Endothelial cell of umbilical vein (primary cell): ENCODE measurements at places on chromosomes 12 and 14. TPM values are rescaled to one million over a fixed set of nuclear protein-coding genes. Genes with fewer than 3 reads are reported as not detected.

DNA sequence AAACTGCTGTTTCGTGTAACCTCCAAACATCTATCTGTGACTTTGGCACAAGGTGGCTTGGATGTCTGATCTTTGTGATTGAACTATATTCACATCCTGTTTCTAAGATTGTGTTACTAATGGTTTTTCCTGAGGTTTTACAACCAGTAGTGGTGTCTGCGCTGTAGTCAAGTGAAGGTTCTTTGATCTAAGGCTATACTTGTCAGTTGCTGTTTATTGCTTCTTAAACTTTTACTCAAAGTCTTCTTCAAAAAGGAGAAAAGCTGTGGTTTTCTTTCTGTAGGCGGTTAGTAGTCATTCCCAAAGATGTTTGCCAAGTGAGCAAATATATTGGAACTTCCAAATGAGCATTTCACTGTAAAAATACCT is 12.3 kb upstream of the CALM1 start:
- no peaks in the 10 kb centered on the region for H3K36me3 ChIP-seq
- H3K27me3 ChIP-seq = no peaks in the 10 kb centered on the region
- no peak overlapping the region for H3K4me3 ChIP-seq
- H3K4me1 ChIP-seq = peaks cover 17% of the 10 kb centered on the region
- peak overlapping the region; percentile 97 for H3K27ac ChIP-seq
- DNase-seq = no peak

KRT82 gene
- total RNA-seq = not detected in 2 replicates

GRCh38 chr12:106085213-106085612 is 53.5 kb downstream of the NUAK1 start:
- no peaks in the 10 kb centered on the region for H3K27me3 ChIP-seq
- H3K4me3 ChIP-seq = no peak overlapping the region
- DNase-seq = no peak
- H3K27ac ChIP-seq = no peak overlapping the region

GRCh38 chr14:67583711-67584644 is 16.1 kb downstream of the PIGH start:
- no peak overlapping the region for H3K4me3 ChIP-seq
- H3K36me3 ChIP-seq = no peaks in the 10 kb centered on the region
- H3K4me1 ChIP-seq = no peaks in the 10 kb centered on the region

KRT6C gene
- total RNA-seq = not detected in 2 replicates

DNA sequence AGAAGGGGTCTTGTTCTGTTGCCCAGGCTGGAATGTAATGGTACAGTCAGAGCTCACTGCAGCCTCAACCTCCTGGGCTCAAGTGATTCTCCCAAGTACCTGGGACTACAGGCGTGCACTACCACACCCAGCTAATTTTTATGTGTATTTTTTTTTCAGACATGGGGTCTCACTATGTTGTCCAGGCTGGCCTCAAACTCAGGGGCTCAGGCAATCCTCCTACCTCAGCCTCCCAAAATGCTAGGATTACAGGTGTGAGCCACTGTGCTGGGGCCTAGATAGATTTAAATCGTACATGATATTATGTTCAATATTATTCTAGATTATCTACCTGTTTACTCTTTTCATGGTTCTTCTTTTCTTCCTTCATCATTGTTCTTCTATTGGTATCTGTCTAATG is 61.5 kb downstream of the IFT81 start:
- no peak overlapping the region for H3K27ac ChIP-seq
- H3K36me3 ChIP-seq = peaks cover 5% of the 10 kb centered on the region
- no peak overlapping the region for H3K4me3 ChIP-seq
- no peaks in the 10 kb centered on the region for H3K4me1 ChIP-seq
- no peak for DNase-seq

- H3K36me3 ChIP-seq = no peaks in the 10 kb centered on the region
- no peaks in the 10 kb centered on the region for H3K27me3 ChIP-seq
- no peaks in the 10 kb centered on the region for H3K4me1 ChIP-seq
- H3K27ac ChIP-seq = no peak overlapping the region
- no peak for DNase-seq
- no peak overlapping the region for H3K4me3 ChIP-seq
Measured at GRCh38 chr12:102052192-102053061, 9.4 kb downstream of the WASHC3 start.

GRCh38 chr12:68803948-68804656 is 3.9 kb upstream of the MDM2 start:
- DNase-seq = no peak
- H3K36me3 ChIP-seq = no peaks in the 10 kb centered on the region
- H3K27ac ChIP-seq = no peak overlapping the region
- H3K4me3 ChIP-seq = no peak overlapping the region

DBX2 gene
- not detected in 2 replicates for total RNA-seq

GRCh38 chr12:72540811-72541210 is 268.6 kb downstream of the TRHDE start:
- no peaks in the 10 kb centered on the region for H3K27me3 ChIP-seq
- no peak overlapping the region for H3K4me3 ChIP-seq
- H3K36me3 ChIP-seq = no peaks in the 10 kb centered on the region
- DNase-seq = no peak
- H3K27ac ChIP-seq = no peak overlapping the region

DNA sequence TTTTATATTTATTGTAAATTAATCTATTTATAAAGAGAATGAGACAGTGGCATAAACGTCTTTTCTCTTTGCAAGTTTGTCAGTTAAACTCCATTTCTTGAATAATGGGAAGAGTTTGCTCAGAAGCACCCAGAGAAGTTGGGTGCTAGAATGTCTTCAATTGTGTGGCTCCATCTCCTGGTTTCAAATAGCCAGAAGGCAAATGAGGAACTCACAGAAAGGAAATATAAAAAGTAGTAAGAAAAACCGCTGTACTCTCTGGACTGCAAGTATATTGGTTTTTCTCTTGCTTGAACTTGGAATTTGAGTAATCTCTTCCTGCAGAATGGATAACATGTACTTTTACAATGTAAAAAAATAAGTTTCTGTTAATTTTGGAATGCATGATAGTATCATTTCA is 217.5 kb downstream of the DPY19L2 start:
- no peaks in the 10 kb centered on the region for H3K36me3 ChIP-seq
- H3K27ac ChIP-seq = no peak overlapping the region
- no peaks in the 10 kb centered on the region for H3K4me1 ChIP-seq
- H3K27me3 ChIP-seq = no peaks in the 10 kb centered on the region

GRCh38 chr12:52356031-52356761 is 11.1 kb downstream of the KRT85 start:
- no peak overlapping the region for H3K4me3 ChIP-seq
- no peaks in the 10 kb centered on the region for H3K36me3 ChIP-seq

GRCh38 chr12:6061660-6062059 is 62.8 kb downstream of the VWF start:
- H3K27ac ChIP-seq = no peak overlapping the region
- H3K4me1 ChIP-seq = peaks cover 2% of the 10 kb centered on the region
- no peak overlapping the region for H3K4me3 ChIP-seq

RNASE3 gene
- not detected in 2 replicates for total RNA-seq

DNA sequence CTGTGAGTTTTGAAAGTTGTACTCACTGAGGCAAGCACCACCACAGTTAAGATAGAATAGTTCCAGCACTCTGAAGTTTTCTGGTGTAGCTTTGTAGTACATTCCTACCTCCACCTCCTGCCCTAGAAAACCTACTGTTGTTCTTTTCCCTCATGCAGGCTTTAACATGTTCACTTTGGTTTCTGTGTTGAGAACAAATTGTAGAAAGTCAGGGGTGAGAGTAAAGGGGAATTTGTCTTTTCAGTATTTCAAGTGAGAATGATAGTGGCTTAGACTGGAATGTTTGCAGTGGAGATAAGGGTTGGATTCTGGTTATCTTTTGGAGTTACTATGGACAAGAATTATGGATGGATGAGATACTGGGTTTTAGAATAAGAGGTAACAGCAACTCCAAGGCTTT is 67.2 kb downstream of the AEBP2 start:
- no peaks in the 10 kb centered on the region for H3K27me3 ChIP-seq
- H3K4me1 ChIP-seq = peaks cover 7% of the 10 kb centered on the region
- H3K36me3 ChIP-seq = no peaks in the 10 kb centered on the region
- no peak for DNase-seq
- H3K4me3 ChIP-seq = no peak overlapping the region
- no peak overlapping the region for H3K27ac ChIP-seq

GRCh38 chr14:94320243-94320642 is 2.9 kb downstream of the SERPINA6 start:
- no peaks in the 10 kb centered on the region for H3K27me3 ChIP-seq
- no peaks in the 10 kb centered on the region for H3K36me3 ChIP-seq
- DNase-seq = no peak
- H3K4me3 ChIP-seq = no peak overlapping the region
- H3K27ac ChIP-seq = no peak overlapping the region
- H3K4me1 ChIP-seq = no peaks in the 10 kb centered on the region

- H3K27me3 ChIP-seq = no peaks in the 10 kb centered on the region
- H3K36me3 ChIP-seq = peaks cover 2% of the 10 kb centered on the region
- no peak overlapping the region for H3K4me3 ChIP-seq
- peaks cover 23% of the 10 kb centered on the region for H3K4me1 ChIP-seq
- no peak for DNase-seq
Measured at GRCh38 chr12:27535318-27535717, 11.3 kb downstream of the PPFIBP1 start.

GRCh38 chr12:99957866-99958466 is 26.8 kb downstream of the ANKS1B start:
- DNase-seq = no peak
- no peak overlapping the region for H3K27ac ChIP-seq
- no peaks in the 10 kb centered on the region for H3K36me3 ChIP-seq
- H3K27me3 ChIP-seq = no peaks in the 10 kb centered on the region

GRCh38 chr12:118061011-118061872 is at the start of gene WSB2:
Gene WSB2, minus strand, starts transcription at chr12:118061179. Its CDS starts 131 bp downstream, at chr12:118061048.
- H3K4me3 ChIP-seq = peak within 1 kb of the TSS; percentile 61
- H3K27me3 ChIP-seq = no peaks in the 10 kb centered on the region
- H3K36me3 ChIP-seq = no peaks in the 10 kb centered on the region
- H3K27ac ChIP-seq = peak within 1 kb of the TSS; percentile 89

GRCh38 chr14:75982266-75983018 is 647 bp upstream of the TGFB3 start:
- peak; percentile 78 for DNase-seq
- no peaks in the 10 kb centered on the region for H3K36me3 ChIP-seq
- no peaks in the 10 kb centered on the region for H3K27me3 ChIP-seq
- peak overlapping the region; percentile 62 for H3K27ac ChIP-seq

- no peak overlapping the region for H3K4me3 ChIP-seq
- no peaks in the 10 kb centered on the region for H3K27me3 ChIP-seq
- H3K27ac ChIP-seq = no peak overlapping the region
- H3K4me1 ChIP-seq = no peaks in the 10 kb centered on the region
- no peak for DNase-seq
- no peaks in the 10 kb centered on the region for H3K36me3 ChIP-seq
Measured at GRCh38 chr14:57495416-57495815, 1.8 kb upstream of the CCDC198 start.

ARF6 gene
- 73.2 and 73.6 TPM in 2 replicates for total RNA-seq

DNA sequence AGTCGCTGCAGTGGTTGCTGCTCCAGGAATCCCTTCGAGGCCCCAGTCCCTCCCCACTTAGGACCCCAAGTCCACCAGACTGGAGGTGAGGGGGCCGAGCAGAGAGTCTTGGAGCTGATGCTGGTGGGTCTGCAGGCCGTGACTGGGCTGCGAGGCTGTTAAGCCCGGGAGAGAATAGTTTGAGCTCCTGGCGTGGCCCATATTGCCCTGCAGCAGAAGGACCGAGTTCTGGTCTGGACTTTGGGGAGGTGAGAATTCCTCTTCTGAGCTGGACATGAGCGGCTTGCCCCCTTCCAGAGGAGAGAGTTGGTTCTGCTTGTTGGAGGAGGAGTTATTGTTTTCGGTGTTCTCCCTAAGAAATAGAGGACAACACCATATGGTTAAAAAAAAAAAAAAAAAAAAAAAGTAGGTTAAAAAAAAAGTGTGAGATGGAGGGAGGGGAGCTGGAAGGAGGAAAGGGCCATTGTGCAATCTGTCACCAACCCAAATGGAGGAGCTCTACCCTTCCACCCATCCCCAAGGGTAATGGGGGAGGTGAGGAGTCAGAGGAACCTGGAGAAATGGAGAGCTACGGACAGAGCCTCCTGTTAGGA is 3.0 kb downstream of the SIX1 start:
- H3K36me3 ChIP-seq = no peaks in the 10 kb centered on the region
- DNase-seq = no peak
- H3K4me1 ChIP-seq = peaks cover 32% of the 10 kb centered on the region
- H3K27ac ChIP-seq = no peak overlapping the region
- no peak overlapping the region for H3K4me3 ChIP-seq

DNA sequence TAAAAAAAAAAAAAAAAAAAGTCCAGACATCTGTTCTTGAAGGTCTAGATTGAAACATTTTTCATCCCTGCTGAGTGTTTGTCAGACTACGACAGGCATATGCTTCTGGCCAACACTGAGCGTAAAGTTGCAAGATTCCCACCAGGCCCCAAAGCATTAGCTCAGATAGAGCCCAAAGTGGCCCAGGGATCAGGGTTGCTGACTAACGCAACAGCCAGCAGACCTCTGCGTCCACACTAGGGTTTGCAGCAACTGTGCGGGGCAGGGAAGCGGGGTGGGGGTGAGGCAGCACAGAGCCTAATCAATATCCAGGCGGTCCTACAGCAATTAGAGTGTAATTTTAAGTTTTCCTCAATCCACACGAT is 55.7 kb downstream of the SSH1 start:
- H3K4me3 ChIP-seq = no peak overlapping the region
- H3K4me1 ChIP-seq = peaks cover 31% of the 10 kb centered on the region
- peak overlapping the region; percentile 90 for H3K27ac ChIP-seq
- H3K27me3 ChIP-seq = no peaks in the 10 kb centered on the region

DNA sequence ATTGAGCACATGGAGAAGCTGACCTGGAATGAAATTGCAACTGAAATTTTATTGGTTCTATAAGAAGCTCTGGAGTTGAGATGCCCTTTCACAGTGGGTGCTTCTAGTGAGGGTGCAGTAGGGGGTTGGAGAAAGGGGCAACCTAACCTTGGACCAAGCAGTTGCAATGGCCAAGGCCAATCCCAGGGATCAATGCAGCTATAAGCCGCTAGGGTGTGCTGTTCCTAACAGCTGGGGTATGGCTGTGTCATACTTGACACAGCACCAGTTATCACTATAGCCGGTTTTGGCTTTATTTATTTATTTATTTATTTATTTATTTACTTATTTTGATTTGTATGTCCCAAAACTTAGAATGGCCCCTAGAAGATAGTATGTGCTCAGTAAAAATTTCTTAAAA is 505.9 kb downstream of the FLRT2 start:
- no peak for DNase-seq
- H3K36me3 ChIP-seq = no peaks in the 10 kb centered on the region
- H3K27me3 ChIP-seq = no peaks in the 10 kb centered on the region
- no peaks in the 10 kb centered on the region for H3K4me1 ChIP-seq
- no peak overlapping the region for H3K27ac ChIP-seq

GRCh38 chr12:111529424-111530368 is 69.4 kb downstream of the ATXN2 start:
- H3K36me3 ChIP-seq = peaks cover 9% of the 10 kb centered on the region
- H3K27me3 ChIP-seq = no peaks in the 10 kb centered on the region
- DNase-seq = peak; percentile 73
- H3K27ac ChIP-seq = no peak overlapping the region
- no peaks in the 10 kb centered on the region for H3K4me1 ChIP-seq

DNA sequence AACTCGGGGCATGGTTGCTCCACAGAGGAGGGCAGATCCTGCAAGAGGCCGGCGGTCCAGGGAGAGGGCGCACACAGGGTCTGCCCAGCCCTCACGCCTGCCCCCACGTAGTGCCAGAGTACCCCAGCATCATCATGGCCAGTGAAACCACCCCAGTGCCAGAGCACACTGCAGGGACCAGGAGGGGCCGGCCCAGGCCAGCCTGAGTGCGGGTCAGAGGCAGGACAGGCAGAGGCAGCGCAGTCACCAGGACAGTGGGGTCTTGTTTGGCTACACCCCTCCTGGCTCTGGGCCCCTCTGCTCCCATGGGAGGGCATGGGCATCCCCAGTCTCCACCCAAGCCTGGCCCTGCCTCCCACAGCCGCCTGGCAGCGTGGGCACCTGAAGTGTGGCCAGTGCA is 34.7 kb downstream of the LRCOL1 start:
- no peak overlapping the region for H3K27ac ChIP-seq
- H3K36me3 ChIP-seq = peaks cover 2% of the 10 kb centered on the region
- no peaks in the 10 kb centered on the region for H3K4me1 ChIP-seq
- no peak overlapping the region for H3K4me3 ChIP-seq
- no peaks in the 10 kb centered on the region for H3K27me3 ChIP-seq

AMN gene
- total RNA-seq = not detected in 2 replicates
